ENCODE measurements at places on chromosomes 13 and 19.

DNA sequence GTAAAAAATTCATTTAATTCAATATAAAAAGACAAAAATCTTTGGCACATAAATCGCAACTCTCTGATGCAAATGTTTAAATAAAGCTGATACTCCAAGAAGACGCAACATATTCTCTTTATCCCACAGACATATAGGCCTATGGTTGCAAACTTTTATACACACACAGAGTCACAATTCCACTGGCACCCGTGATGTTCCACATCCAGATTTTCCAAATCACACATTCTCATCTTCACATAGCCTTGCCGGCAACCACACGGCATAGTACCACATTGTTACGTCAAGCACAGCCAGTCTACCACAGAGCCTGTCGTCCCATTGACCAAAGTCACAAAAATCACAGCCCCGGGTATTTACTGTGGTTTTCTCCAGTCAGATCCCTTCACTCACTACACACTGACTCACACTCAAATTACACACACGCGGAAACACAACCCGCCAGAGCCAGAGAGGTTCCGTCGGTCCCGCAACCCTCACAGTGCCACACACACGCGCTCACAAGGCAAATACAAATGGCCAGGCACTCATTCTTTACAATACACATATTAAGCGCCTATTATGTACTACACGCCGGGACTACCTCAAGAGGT is 546 bp upstream of the ZNF546 start:
- no peak for DNase-seq

DNA sequence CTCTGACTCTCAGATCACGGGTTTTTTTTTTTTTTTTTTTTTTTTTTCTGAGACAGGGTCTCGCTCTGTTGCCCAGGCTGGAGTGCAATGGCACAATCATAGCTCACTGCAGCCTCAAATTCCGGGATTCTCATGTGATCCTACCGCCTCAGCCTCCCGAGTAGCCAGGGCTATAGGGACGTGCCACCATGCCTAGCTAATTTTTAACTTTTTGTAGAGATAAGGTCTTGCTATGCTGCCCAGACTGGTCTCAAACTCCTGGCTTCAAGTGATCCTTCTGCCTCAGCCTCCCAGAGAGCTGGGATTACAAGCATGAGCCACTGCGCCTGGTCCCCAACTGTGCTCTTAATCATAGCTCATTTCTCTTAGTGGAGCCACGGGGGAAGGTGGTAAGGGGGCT is 4.6 kb upstream of the GRAMD1A start:
- no peak for DNase-seq

DNA sequence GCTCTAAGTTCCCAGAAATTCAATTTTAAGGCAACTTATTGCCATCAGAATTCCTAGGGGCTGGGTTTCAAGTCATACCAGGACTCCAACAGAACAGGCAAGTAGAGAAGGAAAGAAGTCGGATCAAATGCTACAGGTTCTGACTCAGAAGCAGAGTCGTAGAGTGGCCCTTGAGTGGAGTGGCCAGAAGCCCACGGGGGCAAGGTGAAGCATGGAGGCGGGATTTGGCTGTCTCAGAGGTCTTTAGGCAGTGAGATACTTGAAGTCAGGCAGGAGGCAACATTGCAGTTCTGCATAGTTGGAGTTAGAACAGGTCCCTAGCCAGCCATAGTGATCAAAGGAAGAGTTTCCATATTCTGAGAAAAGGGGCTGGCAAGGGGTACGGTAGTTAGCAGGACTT is 111.6 kb downstream of the NHLRC3 start:
- DNase-seq = no peak

DNA sequence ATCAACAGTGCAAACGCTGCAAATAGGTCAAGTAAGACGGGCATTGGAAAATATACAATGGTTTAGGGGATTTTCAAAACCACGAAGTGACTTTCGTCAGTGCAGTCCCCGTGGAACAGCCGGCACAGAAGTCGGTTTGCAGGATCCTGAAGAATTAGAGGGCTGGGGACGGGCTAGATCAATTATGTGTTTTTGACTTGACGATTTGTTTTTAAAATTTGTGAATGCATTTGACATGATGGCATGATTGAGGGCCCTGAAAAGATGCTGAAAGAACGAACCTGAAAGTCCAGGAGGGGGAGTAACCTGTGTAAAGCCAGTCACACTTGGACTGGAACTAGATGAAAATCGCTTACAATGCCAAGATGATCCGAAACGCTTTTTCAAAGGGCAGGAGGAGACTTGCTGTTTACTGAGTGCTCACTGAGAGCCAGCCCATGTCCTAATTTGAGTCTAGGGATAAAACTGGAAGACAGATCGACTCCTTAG is 8.9 kb upstream of the DGKH start:
- no peak for DNase-seq

DNA sequence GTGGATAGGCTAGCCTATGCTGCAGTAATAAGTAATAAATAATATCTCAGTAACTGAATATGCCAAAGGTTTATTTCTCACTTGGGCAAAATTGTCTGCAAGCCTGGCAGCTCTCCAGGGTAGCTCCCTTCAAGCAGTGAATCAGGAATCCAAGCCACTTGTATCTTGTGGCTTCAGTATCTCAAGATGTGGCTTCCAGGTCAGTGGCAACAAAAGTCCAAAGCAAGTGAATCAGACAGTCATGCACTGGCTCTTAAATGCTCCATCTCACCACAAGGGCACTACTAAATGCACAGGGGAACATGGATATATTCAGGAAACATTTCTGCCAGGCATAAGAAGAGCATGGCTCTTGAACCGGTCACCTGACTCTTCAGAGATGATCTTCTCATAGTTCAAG is 126.3 kb downstream of the KCTD12 start:
- no peak for DNase-seq

DNA sequence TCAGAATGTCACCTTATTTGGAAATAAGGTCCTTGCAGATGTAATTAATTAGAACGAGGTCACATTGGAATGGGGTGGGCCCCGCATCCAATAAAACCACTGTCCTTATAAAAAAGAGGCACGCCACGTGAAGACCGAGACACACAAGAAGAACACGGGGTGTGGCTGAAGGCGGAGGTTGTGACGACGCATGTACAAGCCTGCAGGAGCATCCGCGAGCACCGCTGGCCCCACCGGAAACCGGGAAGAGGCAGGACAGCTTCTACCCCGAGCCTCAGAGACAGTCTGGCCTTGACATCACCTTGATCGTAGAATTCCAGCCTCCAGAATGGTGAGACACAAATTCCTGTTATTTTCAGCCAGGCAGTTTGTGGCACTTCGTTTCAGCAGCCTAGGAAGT is 177.9 kb downstream of the COL4A1 start:
- DNase-seq = no peak

GRCh38 chr13:35016362-35017112 is 74.5 kb downstream of the NBEA start:
- DNase-seq = no peak

DNA sequence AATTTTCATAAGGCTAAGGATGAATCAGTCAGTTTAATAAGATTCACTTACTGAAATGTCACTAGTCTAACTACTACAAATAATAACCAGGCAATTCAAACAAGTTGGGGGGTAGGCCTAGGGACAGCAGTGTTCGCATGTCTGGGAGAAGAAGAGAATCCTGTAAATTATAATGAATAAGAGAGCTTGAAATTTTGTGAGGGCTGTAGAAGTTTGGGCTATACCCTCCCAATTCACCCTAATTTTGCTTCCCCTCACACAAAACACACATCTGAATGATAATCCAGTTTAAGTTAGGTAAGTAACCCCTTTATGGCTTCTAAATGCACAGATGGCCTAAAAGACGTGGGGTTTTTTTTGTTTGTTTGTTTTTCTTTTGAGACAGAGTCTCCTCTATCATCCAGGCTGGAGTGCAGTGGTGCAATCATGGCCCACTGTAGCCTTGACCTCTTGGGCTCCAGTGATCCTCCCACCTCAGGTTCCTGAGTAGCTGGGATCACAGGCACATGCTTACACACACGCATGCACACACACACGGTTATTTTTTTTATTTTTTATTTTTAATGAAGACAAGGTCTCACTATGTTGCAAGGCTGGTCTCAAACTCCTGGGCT is 69.9 kb downstream of the TBC1D4 start:
- no peak for DNase-seq

DNA sequence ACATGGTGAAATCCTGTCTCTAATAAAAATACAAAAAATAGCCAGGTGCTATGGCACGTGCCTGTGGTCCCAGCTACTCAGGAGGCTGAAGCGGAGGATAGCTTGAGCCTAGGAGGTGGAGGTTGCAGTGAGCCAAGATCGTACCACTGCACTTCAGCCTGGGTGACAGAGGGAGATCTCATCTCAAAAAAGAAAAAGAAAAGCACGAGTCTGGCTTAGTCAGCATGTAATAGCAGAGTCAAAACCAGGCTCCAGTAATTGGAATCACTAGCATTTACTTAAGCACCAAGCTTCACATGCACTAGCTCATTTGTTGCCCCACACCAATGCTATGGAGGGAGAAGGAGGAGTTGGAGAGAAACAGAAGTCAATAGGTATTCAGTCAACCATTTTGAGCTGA is 41.9 kb upstream of the SLC7A9 start:
- DNase-seq = no peak

DNA sequence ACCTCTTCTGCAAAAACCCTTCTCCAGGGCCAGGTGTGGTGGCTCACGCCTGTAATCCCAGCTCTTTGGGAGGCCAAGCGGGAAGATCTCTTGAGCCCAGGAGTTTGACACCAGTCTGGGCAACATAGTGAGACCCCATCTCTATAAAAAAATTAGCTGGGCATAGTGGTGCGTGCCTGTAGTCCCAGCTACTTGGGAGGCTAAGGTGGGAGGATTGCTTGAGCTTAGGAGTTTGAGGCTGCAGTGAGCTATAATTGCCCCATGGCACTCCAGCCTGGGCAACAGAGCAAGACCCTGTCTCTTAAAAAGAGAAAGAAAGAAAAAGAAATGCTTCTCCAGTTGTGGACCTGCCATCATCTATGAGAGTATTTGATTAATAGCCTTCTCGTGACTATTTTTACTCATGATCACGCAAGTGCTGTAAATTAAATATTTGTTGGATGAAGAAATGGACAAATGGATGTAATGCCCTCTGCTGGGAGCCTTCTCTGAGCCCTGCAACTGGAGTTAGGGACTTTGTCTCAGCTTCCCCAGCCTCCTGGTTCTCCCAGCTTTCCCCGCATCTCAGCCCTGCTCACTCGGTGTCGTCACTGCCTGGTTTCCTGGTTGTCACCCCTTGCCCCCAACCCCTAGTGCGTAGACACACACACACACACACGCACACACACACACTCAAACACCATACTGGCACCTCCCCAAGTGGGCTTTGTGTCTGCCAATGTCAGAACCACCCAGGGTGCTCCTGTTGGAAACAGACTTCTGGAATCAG is 12.2 kb downstream of the WIZ start:
- no peak for DNase-seq

DNA sequence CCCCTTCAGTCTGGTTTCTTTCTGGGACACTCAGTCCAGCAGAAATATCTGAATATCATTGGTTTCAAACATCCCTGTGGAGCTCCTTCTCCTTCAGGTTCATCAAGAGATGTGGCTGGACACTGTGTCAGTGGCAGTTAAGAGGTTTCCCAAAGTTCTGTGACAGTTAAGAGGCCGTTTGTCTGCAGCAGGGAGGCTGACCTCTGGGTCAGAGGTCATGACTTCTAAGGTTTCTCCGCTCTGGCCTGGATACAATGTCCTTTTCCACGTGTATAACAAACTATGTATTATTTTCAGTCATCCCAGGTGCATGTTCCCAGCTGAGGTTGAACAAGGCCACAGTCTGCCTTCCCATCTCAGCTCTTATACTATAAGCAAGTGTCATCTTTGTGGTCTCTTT is 174.9 kb downstream of the B3GLCT start:
- DNase-seq = no peak

DNA sequence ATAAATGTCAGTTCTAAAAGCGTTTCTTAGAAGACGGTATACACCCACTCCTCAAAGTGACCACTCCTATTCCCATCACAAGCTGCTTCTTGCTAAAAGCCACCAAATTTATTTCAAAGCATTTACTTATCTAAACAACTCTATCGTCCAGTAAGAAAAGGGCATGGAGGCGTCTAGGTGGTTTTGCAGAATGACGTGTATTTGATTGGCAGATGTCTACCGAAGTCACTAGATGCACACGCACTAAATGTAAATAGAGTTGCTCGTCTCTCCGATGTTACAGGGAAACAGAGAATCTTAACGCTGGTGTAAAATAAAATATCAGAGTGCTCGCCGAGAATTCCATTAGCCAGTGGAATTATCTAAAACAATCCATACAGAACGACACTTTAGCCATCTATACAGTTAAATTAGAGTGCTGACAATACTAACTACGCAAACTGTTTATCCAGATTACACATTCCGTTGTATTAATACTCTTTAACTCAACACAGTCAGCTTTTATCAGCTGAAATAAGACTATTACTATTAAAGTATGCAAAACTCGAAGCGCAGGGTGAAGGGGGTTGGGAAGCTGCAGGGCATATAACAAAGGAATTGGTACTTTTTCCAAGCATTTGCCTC is 1.9 kb downstream of the KLF12 start:
- peak; percentile 18 for DNase-seq

DNA sequence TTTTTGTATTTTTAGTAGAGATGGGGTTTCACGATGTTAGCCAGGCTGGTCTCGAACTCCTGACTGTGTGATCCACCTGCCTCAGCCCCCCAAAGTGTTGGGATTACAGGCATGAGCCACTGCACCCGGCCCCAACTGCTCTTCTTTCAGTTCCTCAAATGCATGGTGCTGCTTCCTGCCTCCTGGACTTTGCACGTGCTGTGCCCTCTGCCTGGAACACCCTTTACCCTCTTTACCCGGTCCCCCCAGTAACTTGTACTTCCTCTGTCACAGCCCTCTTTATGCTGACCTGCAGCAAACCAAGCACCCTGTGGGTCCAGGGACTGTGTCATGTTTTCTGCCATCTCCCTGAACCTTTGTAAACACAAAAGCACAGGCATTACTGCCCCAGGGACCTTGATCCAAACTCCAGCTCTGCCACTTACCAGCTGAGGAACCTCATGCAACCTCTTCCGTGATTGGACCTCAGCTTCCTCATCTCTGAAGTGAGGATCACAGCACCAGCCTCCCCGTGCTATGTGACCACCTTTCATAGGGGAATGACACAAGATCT is 3.8 kb downstream of the BLVRB start:
- DNase-seq = peak; percentile 58

GRCh38 chr13:98504371-98504963 is 72.4 kb downstream of the STK24 start:
- no peak for DNase-seq

DNA sequence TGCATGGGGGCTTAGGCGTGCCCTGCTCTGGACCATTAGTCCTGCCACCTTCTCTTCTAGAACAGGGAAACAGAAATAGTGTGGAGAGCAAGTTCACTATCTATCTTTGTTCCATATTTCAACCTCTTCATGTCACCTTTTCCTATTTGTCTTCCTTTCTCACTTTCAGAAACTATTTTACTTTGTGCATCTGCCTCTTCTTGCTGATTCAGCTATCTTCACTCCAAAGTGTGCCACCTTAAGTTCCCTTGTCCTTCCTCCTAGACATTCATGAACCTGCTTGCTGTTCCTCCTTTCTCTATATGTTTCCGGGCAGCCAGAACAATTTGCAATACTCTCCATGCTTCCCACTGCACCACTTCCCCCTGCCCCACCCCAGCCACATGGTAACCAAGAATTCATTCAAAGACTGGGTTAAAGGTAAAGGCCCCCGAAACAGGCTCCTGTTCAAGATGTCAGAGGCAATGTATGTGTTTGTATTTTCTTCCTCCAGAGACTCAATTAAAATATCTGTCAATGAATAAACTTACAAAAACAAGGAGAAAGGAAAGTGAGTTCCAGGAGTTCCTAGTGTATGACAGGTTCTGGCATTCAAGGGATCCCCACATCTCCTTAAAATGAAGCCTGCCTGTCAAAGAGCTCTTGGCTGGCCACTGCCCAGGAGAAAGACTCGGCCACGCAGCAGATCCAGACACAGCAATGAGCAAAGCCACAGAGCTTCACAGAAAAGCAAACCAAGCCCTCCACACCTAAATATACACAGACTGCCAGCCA is 268.1 kb downstream of the DNAJC15 start:
- DNase-seq = no peak

All from GM06990 (cell line).